CD4-positive, alpha-beta T cell (primary cell): ENCODE measurements at places on chromosomes 16 and 17.

GRCh38 chr17:28252436-28252835 lies 66.6 kb upstream of the TMEM97 start:
- DNase-seq = no peak

DNA sequence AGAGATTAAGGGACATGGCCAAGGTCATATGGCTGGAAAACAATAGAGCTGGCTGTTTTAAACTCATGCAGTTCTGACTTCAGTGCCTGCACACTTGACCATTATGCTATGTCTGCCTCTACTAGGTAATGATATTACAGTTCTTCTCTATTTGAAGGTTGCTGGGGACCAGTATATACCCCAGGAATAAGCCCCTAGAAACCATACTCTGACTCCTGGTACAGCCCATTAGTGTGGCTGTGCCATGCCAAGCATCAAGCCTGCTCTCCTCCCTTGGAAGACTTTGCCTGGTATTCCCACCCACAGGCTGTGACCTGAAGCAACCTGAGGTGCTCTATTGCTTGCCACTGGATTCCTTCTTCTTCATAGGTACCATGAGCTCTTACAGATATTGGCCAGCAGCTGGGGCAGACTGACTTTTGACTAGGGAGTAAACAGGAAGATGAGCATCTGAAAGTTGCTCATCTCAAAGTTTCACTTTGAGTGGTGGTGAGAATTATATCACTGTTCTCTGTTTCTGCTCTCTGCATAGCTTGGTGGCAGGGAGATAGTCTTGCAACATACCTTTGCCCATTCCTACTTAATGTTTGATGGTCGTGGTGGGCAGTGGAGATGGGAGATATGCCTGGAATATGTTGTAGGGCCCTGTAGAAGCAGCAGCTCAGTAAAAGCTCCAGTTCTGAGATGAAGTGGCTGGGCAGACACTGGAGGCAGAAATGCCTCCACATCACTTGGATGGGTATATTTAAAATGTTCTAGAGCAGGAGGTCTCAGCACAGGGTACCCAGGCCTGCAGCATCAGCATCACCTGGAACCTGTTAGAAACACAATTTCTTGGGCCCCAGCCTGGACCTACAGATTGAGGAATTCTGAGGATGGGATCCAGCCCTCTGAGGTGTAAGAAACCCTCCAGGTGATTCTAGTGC lies 274.7 kb downstream of the HS3ST4 start:
- DNase-seq = no peak

GRCh38 chr17:21213638-21214014 lies 335 bp downstream of the TMEM11 start:
- no peak for DNase-seq

GRCh38 chr17:51263006-51263405 lies 2.7 kb downstream of the UTP18 start:
- no peak for DNase-seq

GRCh38 chr17:10516065-10516464 lies 2.3 kb downstream of the MYH1 start:
- DNase-seq = no peak
